Esophagus squamous epithelium (tissue), 5 donors: ENCODE measurements at places on chromosomes 16 and 17. TPM values are rescaled to one million over a fixed set of nuclear protein-coding genes. Genes with fewer than 3 reads are reported as not detected.

DNA sequence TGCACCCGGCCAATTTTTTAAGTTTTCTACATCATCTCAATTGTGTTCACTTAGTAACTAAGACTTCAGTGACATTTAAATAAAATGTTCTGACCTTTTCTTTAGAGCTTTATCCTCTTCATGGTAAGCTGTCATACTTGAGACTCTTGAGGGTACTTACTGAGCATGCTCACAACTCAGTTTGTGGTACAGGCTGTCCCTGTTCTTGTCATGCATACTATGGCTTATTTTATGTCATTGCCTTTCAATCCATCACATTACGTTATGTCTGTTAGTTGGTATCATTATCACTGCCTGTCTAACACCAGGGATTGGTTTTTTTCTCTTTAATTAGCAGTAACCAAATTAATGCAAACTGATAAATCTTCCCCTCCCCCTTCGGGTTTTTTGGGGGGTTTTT is 41.9 kb upstream of the RHBDL3 start:
- DNase-seq: no peak

Gene FAM171A2
- total RNA-seq: 17.4 TPM

Gene KRT9
- total RNA-seq: not detected

GRCh38 chr17:39130205-39130604 is 21.2 kb downstream of the PLXDC1 start:
- no peak for DNase-seq

DNA sequence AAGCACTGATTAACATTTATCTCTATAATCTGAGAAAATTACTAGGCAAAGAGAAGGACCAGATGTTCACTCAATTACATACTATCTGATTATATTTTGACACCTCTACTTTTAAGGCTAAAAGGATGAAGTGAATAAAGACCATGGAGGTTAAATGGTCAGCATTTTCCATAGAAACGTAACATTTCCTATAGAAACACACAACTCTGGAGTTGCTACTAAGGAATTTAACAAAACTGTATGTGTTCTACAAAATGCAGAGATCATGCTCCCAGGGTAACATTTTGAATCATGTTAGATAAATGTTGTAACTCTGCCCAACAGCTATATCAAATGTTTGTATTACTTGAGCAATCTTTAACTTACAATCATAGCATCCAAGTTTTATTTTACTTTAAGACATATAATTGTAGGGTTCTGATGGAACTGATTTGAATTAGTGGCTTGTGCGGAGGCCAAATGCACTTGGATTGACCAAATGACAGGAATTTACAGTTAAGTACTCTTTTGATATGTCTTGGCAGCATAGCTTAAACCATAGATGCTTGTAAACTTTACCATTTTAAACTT is 97.7 kb downstream of the RPGRIP1L start:
- no peak for DNase-seq
